Stimulated activated CD4-positive, alpha-beta T cell treated with anti-CD3 and anti-CD28 coated beads, Interleukin-15, amount 100 ng/mL, for 48 hours (primary cell): ENCODE measurements at places on chromosomes 1 and 21.

DNA sequence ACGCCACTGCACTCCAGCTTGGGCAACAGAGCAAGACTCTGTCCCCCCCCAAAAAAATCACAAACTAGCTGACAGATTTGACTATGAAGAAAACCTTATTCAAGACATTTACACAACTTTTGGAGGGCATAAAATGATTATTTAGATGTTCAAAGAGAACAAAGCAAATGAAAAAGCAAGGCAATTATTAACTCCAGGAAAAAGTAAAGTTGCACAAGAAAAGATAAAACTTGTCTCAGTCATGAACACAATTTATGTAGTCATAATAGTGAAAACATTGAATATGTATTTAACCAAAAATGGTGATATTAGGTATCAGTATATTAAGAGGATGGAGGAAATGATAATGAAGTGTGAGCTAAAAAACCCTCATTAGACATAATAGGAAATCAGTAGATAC, 11.9 kb upstream of the TARDBP start:
- DNase-seq: no peak

- no peak for DNase-seq
Measured at GRCh38 chr1:212531796-212532195, 76.8 kb upstream of the ATF3 start.

DNA sequence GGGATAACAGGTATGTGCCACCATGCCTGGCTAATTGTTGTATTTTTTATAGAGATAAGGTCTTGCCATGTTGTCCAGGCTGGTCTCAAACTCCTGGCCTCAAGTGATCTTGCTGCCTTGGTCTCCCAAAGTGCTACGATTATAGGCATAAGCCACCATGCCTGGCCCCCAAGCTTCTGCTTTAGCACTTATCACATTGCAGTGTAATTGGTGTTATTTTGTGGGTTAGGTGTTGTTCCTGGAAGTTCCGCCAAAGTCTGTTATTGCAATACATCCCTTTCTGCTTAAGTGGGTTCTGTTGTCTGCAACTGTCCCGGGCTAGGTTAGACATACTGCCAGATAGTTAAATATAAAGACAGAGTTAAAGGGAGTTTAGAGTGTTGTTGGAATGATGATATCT, 3.4 kb downstream of the ZCCHC17 start:
- no peak for DNase-seq

- no peak for DNase-seq
Measured at GRCh38 chr1:157363660-157364140, 188.6 kb downstream of the FCRL5 start.

DNA sequence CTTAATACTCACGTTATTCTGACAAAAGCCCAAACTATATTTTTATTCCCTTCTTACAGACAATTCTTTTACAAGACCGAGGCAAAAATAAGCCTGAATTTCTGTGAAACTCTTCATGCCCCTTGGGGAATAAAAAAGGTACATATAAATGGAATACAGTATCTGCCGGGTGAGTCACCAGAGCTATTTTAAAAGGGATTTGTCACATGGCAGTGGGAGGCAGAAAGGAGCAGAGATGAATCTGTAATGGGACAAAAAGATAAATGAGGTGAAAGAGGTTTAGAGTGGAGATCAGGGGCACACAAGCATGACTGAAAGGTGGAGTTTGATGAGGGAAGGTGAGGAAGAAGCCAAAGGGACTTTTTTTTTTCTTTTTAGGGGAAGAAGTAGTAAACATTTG, 8.8 kb downstream of the XCL1 start:
- DNase-seq: no peak

DNA sequence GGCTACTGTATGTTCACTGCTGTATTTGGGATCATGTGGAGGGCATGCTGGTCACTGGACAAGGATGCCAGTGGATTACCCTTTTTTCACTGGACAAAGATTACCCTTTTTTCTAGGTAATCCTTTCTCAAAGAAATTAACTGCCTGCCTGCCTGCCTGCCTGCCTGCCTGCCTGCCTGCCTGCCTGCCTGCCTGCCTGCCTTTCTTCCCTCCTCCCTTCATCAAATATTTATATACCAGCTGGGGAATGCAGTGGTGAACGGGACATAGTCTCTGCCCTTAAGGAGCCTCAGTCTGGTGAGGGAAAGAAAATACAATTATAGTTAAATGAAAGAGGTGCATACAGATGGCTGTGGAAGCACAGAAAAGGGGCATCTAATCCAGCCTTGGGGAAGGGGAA, 85.0 kb downstream of the PGM1 start:
- no peak for DNase-seq

DNA sequence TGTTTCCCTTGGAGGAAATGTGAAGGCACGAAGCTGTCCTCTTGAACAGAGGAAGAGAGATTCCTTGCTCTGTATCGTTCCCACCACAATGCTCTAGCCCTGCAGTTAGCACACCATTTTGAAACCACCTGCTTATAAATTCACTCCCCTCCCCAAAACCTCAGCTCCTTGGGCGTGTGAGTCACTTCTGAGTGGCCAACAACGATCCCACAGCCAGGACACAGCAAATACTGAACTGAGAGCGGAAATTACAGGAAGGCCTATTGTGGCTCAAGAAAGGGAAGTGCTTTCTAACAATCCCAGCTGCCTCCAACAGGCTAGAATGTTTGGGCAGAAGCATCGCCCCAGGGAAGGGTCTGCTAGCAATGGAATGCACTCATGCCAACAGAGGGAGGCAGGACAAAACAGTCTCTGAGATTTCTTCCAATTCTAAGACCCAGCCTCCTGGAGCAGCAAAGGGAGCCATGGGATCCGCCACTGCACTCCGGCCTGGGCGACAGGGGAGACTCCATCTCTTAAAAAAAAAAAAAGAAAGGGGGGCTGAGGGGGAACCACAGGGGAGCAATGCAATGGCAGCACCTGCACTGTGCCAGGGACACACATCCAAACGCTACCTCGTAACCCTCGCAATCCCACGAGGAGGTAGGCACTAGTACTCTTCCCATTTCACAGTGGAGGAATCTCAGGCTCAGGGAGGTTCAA, 1.9 kb downstream of the TMEM53 start:
- no peak for DNase-seq

DNA sequence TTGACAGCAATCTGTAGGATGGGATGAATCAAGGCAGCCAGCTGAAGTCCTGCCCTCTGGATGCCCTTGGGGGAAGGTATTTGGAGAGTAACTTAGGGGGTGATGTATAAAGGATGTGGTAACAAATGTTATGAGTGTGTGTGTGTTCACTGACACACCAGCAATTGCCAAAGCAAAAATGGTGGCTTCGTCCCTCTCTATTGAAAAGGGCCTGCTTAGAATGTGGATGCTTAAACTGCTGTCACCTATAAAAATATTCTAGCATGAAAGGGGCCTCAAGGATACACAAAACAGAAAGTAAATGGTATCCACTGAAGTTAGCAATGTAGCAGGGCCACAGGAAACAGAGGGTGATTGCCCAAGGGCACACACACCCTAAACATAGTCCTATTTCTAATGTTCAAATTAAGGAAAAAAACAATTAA, 15.1 kb upstream of the AIM2 start:
- DNase-seq: peak; percentile 20

DNA sequence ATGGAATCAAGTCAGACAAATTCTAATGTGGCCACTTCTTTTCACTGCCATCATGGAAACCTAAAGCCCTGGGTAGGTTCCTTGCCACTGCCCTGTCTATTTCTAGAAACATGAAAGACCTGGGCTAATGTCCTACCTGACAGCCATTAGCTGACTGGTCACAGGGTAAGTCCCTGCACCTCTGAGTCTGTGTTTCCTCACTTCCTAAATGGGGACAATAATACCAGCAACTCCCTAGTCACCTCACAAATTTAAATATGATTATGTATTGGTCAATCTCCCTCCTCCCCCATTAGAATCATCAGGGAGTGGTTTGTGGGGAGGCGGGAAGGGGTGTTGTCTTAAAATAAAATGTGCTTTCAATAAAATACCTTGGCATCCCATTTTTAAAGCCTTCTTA, 2.2 kb downstream of the CREG1 start:
- DNase-seq: no peak
